ENCODE measurements at places on chromosomes 12 and 14. TPM values are rescaled to one million over a fixed set of nuclear protein-coding genes. Genes with fewer than 3 reads are reported as not detected.

The NPFF gene
- not detected for polyA plus RNA-seq

The KLRB1 gene
- 1.8 TPM for polyA plus RNA-seq

The TAPBPL gene
- polyA plus RNA-seq, result 19.4 TPM

The OVCH1 gene
- polyA plus RNA-seq, result not detected

The SYCP3 gene
- polyA plus RNA-seq, result 1.1 TPM

The CLEC4A gene
- 2.5 TPM for polyA plus RNA-seq

The TARBP2 gene
- polyA plus RNA-seq, result 50.1 TPM

The VASH1 gene
- polyA plus RNA-seq, result 51.8 TPM

The ASPG gene
- polyA plus RNA-seq, result 23.7 TPM

The KCNA1 gene
- not detected for polyA plus RNA-seq

The GPR162 gene
- polyA plus RNA-seq, result 11.2 TPM

The CCND2 gene
- polyA plus RNA-seq, result 51.8 TPM

The C14orf180 gene
- polyA plus RNA-seq, result not detected

The ZNF140 gene
- polyA plus RNA-seq, result 41.4 TPM

The EXOC5 gene
- polyA plus RNA-seq, result 79.6 TPM

The NDUFB1 gene
- polyA plus RNA-seq, result 141 TPM

The TRIP11 gene
- polyA plus RNA-seq, result 26.3 TPM

The CCDC184 gene
- 0.31 TPM for polyA plus RNA-seq

The NINJ2 gene
- polyA plus RNA-seq, result 5.0 TPM

The SERPINA9 gene
- not detected for polyA plus RNA-seq

The SMCO2 gene
- 0.29 TPM for polyA plus RNA-seq

The MOAP1 gene
- 31.3 TPM for polyA plus RNA-seq

The FGF23 gene
- polyA plus RNA-seq, result not detected

The PTCSC3 gene
- 1.5 TPM for polyA plus RNA-seq

The METTL17 gene
- polyA plus RNA-seq, result 137 TPM

The C12orf75 gene
- 25.4 TPM for polyA plus RNA-seq

The AKAP3 gene
- 4.5 TPM for polyA plus RNA-seq

The SCN8A gene
- polyA plus RNA-seq, result 3.3 TPM

The TSPAN9 gene
- polyA plus RNA-seq, result 80.8 TPM

The DNM1L gene
- 98.5 TPM for polyA plus RNA-seq

The ZC2HC1C gene
- polyA plus RNA-seq, result 5.9 TPM

The TPH2 gene
- polyA plus RNA-seq, result 0.48 TPM

The GDF3 gene
- not detected for polyA plus RNA-seq

Data from left lung (tissue), 14 donors.